ENCODE measurements at places on chromosomes 3 and 15.

DNA sequence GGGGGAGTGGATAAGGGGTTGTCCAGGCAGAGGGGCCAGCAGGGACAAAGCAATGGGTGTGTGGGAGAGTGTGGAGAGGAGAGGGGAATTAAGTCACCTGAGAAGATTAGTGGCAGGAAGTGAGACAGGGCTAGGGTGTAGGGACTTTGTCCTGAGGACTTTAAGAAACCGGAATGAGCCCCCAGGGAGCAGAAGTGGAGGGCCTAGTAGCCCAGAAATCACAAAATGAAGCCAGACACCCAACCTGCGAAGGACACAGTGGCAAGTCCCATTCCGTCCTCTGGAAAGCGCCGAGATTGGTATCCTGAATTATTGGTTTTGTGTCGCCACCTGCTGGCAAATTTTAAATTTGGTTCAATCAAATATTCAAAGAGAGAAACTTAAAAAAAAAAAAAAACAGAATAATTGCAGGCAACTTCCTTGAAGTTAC lies 78.0 kb upstream of the SLC25A36 start:
- H3K4me3 ChIP-seq = no peak overlapping the region
- peak; percentile 3 for DNase-seq
- no peaks in the 10 kb centered on the region for H3K36me3 ChIP-seq

DNA sequence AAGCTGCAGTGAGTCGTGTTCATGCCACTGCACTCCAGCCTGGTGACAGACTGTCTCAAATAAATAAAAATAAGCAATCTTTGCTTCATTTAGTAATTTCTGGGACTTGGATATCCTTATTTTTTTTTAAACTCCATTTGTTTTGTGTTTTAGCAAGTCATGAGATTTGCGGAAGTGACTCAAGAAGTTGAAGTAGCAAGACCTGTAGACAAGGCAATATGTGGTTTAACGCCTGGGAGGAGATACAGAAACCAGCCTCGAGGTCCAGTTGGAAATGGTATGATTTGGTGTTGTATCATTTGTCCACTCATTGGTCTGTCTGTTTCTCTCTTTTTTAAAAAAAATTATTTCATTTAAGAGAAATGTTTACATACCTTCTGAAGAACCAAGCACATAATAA lies 16.6 kb upstream of the RPLP1 start:
- H3K27ac ChIP-seq = no peak overlapping the region
- peaks cover 2% of the 10 kb centered on the region for H3K36me3 ChIP-seq

- H3K27ac ChIP-seq = no peak overlapping the region
- DNase-seq = no peak
- H3K4me1 ChIP-seq = no peaks in the 10 kb centered on the region
- no peaks in the 10 kb centered on the region for H3K36me3 ChIP-seq
- no peaks in the 10 kb centered on the region for H3K27me3 ChIP-seq
These were observed 230.4 kb downstream of the SNRPN start for GRCh38 chr15:25185156-25185710.

- no peaks in the 10 kb centered on the region for H3K36me3 ChIP-seq
- H3K4me3 ChIP-seq = no peak overlapping the region
- no peaks in the 10 kb centered on the region for H3K27me3 ChIP-seq
- no peak overlapping the region for H3K27ac ChIP-seq
- peaks cover 3% of the 10 kb centered on the region for H3K4me1 ChIP-seq
These were observed 11.6 kb upstream of the TFRC start for GRCh38 chr3:196093317-196094111.

GRCh38 chr3:14959359-14959943 lies 12.1 kb downstream of the NR2C2 start:
- H3K4me3 ChIP-seq = peak overlapping the region; percentile 68
- H3K27me3 ChIP-seq = no peaks in the 10 kb centered on the region
- H3K27ac ChIP-seq = peak overlapping the region; percentile 97
- peaks cover 54% of the 10 kb centered on the region for H3K4me1 ChIP-seq
- DNase-seq = no peak
